ENCODE measurements at places on chromosomes 2 and 18.

GRCh38 chr2:55156326-55156725 is 75.8 kb downstream of the CLHC1 start:
- DNase-seq, result no peak

- no peak for DNase-seq
Observed at GRCh38 chr2:138713069-138713496, 67.1 kb downstream of the NXPH2 start.

DNA sequence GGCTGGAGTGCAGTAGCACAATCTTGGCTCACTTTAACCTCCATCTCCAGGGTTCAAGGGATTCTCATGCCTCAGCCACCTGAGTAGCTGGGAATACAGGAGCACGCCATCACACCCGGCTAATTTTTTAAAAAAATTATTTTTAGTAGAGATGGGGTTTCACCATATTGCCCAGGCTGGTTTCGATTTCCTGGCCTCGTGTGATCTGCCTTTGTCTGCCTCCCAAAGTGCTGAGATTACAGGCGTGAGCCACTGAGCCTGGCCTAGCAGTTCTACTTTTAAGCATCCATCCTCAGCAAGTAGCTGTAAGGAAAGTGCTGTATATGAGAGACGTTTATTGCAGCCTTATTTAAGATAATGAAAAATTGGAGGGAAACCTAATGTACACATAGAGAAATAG is 79.7 kb downstream of the ZDBF2 start:
- DNase-seq, result no peak

DNA sequence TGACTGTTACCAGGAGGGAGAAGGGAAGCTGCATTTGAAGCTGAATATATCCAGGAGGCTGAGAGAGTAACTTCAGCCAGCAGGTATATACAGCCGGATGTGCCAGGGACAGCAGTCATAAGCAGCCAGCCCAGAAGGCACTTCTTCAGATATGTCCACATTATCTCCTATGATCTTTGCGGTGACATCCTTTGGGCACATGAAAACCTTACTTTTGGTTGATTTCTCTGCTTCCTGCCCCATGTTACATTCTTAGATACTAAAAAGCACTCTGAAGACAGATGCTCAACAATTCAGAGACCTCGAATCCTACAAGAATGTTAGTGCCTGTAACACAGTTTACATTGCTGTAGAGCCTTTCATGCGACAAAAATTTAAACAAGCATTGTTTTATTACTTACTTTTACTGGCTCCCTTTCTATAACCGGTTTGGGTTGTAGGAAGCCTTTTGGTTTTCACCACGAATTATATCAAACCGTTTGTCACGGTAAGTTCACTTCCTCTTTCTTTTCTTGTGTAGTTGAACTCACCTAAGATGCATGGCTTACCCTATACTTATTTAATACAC is 50.3 kb upstream of the TLK1 start:
- peak; percentile 53 for DNase-seq

GRCh38 chr18:58492891-58493469 is 135.9 kb downstream of the ALPK2 start:
- DNase-seq, result no peak

- DNase-seq, result no peak
Observed at GRCh38 chr2:141767051-141767450, 363.8 kb downstream of the LRP1B start.

DNA sequence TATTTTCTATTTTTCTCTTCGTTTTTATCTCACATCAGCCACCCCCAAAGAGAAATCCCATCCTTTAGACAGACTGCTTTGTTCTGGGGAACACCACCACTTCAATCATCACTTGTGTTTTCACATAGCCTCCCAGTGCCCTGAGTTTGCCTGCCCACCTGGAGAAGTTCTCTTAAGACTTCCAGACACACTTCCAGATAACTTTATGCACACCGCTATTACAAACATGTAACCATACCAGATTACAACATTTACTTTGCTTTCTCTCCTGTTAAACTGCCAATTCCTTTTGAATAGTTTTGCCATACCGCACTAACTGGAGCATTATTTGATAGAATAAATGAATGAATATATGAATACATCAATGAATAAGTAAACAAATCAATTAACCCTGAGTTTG is 1353.6 kb downstream of the DPP10 start:
- no peak for DNase-seq

DNA sequence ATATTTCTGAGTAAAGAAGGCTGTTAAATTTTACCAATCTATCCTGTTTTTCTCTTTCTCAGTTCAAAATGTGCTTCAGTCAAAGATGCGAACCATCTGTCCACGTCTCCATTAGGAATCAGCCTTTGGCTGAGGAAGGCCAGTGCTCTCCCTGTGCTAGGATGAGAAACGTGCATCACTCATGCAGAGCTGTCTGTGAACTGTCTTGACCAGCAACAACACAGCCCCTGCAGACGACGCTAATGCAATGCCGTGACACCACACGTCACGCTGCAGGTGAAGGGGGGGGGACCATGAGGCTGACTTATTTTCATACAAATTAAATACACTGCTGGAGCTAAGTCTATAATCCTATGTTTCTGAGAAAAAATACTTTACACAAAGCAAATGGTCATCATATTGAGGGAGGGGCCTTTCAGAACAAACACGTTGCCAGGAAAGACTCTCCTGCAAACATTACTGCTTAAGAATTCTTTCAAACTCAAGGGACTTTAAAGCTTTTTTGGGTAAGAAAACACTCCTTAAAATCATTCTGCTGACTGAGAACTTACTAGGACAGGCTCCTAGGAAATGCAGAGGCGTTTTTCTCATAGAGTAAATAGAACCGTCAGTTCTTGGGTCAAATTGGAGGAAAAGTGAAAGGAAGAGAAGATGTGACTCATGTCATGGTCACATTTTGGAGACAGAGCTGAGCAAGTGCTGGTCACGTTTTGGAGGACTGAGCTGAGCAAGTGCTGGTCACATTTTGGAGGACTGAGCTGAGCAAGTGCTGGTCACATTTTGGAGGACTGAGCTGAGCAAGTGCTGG is 97.0 kb downstream of the MBP start:
- DNase-seq, result no peak

GRCh38 chr2:240982821-240983281 is 15.6 kb upstream of the SNED1 start:
- no peak for DNase-seq

- DNase-seq, result no peak
Observed at GRCh38 chr2:152504618-152505017, 169.6 kb downstream of the FMNL2 start.

DNA sequence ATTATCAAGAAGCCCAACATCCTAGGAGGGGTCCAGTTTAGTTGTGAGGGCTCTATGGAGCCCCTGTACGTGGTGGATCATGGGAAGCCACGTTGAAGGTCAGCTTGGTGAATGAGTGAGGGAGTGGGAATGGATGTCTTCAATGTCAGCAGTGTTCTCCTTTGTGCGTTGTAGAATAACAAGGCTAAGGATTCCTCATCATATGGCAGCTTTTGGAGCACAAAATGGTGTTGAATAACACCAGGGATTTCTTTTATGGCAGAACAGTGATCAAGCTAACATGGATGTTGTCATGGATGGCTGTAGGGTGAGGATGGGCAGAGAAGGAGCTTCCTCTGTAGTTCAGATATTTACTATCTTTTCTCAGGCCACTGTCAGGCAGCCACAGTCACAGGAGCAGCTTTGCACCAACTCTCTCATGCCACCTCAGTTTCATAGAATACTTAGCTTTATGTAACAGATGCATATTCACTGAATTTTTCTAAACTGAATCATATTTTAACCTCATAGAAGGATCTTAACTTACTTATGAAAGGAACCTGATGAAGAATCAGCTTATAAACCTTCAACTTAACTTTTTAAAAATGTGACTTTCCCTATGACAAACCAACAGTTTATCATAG is 284.5 kb upstream of the EPAS1 start:
- DNase-seq, result no peak

GRCh38 chr2:164146441-164146840 is 410.6 kb upstream of the FIGN start:
- no peak for DNase-seq

- no peak for DNase-seq
Observed at GRCh38 chr18:74163019-74163660, 14.8 kb downstream of the TIMM21 start.

DNA sequence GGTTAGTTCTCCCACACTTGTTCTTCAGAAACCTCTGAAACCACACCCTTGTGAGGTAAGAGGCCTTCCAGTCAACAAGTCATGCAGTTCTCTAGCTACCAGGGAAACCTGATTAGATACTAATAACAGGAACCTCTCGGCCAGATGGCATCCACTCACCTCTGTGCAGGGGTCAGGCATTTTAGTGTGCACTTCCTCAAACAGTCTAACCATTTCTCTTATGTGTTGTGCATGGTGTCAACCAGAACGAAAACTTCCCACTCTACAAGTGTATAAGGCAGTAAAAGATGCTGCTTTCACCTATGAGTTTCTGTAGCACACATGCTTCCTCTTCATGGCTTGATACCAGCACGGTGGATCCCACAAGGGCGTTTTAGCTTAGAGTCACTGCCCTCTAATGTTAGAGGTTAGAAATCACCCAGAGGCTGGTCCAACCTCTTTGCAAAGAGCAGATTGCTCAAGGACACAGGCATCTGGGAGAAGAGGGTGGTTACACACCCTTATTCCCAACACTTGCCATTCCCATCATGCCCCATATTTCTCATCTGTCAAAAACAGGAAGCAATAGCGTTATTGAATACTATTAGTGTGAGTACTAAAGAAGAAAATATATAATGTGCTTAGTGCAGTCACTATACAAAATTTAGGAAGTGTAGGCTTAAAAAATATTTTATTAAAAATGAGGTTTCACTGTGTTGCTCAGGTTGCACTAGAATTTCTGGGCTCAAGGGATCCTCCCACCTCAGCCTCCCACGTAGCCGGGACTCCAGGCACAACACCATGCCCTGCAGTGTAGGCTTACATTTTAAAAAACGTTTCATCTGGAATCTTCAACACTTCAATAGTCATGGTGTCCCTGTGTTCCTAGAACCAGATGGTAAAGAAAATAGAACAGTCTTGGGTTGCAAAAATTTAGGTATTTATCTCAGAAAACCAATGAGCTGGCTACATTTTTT is 34.5 kb upstream of the RAB31 start:
- DNase-seq, result peak; percentile 34
